T-cell (primary cell): ENCODE measurements at places on chromosomes 2 and 18.

DNA sequence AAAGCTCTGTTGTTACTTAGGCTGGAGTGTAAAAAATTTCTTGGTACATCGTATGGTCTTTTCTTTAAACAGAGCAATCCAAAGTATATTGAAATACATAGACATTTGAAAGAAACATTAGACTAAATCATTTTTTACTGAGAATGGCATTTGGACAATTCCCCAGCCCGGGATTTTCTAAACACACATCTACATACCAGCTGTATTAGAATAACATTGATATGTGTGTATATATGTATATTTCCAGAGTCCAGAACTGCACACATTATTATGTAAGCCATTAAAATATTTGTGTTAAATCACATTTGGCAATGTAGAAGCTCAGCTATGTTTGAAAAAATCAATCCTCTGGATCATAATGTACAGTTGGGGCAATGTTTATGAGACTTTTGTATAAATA, 1853.6 kb upstream of the LRRTM1 start:
- no peak for DNase-seq

GRCh38 chr2:120803764-120804335, 68.2 kb downstream of the GLI2 start:
- DNase-seq: no peak

- DNase-seq: peak; percentile 44
Observed at GRCh38 chr18:48952287-48953103, 1.7 kb upstream of the SMAD7 start.

GRCh38 chr2:28088970-28089369, 198.4 kb downstream of the BABAM2 start:
- DNase-seq: no peak

GRCh38 chr2:1231466-1232063, 181.7 kb upstream of the TPO start:
- DNase-seq: no peak

DNA sequence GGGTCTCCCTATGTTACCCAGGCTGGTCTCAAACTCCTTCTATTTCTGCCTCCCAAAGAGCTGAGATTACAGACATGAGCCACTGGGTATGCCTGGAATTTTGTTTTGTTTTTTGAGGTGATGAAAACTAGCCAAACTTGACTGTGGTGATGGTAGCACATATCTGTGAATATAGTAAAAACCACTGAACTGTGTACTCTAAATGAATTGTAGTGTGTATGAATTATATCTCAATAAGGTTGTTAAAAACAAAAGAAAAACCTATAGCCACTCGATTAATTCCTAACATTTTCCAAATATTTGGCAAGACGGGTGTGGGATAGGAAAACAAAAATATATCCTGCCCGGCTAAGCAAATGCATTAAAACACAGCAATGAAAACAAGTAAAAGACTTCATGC, 1302.3 kb upstream of the CHAC2 start:
- DNase-seq: no peak

DNA sequence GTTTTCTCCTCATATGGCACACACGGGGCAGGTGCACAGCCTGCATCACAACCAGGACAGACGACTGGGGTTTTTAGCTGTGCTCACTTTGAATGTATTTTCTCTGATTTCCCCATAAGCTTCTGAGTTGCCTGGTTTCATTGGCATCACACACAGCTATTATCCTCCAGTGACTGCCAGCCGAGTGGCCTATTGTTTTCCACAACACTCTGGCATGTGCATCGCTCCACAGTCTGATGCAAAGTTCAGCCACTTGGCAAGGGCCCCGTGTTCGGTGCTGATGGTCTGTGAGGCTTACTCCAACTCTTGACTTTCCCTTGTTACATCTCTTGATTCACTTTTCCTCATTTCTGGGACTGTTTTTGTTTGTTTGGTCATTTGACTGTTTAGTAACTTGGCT, 593.1 kb downstream of the CBLN2 start:
- DNase-seq: no peak

DNA sequence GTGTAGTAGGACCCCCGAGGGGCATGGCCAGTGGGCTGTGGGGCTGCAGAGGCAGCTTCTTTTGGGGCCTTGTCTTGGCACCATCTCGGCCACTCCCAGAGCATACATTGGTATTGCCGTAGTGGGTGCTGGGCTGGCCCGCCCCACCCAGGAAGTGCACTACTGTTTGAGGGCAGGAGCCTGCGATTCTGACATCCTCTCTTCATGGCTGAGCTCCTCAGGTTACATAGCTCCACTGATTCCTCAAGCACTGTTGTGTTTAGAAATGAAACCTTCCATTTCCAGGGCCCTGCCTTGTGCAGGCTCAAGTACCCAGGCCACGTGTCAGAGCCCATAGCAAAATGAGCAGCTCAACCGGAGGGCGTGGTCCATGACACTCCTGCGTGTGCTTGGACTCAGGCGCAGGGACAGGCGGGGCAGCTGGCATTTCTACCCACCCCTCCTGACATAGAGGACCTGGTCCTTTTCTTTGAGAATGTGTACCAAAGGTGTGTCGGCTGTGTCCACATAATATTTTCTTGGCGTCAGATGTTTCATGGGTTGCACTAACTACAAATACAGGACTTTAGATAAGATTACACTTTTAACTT, 67.9 kb downstream of the DGKD start:
- peak; percentile 78 for DNase-seq

GRCh38 chr18:58314284-58314683, 270.3 kb downstream of the NEDD4L start:
- no peak for DNase-seq

- DNase-seq: no peak
Observed at GRCh38 chr18:51132256-51132935, 65.1 kb downstream of the MEX3C start.

- no peak for DNase-seq
Observed at GRCh38 chr2:236915726-236916125, 170.0 kb upstream of the COPS8 start.

- DNase-seq: no peak
Observed at GRCh38 chr18:80239830-80240229, 7.5 kb downstream of the PARD6G start.

GRCh38 chr18:62420151-62420512, 95.0 kb downstream of the TNFRSF11A start:
- no peak for DNase-seq

DNA sequence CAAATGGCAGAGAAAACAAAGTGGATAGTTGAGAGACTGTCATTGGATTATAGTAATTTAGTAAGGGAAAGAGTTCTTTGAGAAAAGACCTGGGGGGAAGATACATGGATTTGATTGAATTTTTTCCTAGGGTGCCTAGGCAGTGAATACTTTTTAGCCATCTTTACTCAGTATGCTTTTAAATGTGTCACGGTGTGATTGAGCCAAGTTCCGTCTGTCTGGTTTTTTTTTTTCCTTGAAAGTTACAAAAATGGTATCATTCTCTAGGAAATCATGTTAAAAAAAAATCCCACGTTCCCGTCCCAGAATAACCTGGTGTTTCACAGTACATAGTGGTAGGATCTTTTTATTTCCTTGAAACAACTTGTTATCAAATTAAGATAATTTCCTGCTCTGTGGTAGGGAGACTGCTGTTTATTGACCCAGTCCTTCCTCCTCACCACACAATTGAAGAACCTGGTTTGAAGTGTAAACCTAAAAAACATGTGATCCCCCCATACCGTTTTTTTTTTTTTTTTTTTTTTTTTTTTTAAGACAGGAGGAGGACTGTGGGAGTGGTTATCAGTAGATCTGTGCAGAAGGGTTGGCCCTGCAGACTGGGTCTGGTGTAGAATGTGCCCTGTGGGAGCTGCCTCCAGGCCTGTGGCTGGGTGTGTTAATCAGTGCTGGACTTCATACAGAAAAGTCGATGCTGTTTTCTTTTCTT, 55.1 kb downstream of the DGKD start:
- no peak for DNase-seq
